ENCODE measurements at places on chromosomes 7 and 10.

DNA sequence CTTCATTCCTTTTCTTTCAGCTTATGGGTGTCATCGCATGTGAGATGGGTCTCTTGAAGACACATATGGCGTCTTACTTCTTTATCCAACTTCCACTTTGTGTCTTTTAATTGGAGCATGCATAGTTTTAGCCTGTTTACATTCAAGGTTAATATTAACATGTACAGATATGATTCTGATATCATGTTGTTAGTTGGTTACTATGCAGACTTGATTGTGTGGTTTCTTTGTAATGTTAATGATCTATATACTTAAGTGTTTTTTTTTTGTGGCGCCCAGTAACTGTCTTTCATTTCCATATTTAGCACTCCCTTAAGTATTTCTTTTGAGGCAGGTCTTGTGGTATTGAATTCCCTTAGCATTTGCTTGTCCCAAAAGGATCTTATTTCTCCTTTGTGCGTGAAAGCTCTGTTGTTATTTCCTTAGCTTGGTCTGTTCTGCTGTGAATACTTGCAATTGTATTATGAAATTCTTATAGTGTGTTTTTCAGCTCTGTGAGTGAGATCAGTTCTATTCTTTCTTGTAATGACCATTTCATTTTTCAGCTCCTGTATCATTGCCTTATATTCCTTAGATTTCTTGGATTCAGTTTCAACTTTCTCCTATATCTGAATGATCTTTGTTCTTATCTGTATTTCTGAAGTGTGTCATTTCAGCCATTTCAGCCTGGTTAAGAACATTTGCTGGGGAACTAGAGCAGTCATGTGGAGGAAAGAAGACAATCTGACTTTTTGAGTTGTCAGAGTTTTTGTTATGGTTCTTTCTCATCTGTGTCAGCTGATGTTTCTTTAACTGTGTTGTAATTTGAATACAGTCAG is 88.4 kb downstream of the ABCA13 start:
- DNase-seq = no peak

GRCh38 chr7:25597946-25598345 is 369.7 kb upstream of the NPVF start:
- no peak for DNase-seq

- DNase-seq = no peak
Measured at GRCh38 chr10:111974325-111974724, 209.2 kb downstream of the GPAM start.

- no peak for DNase-seq
Measured at GRCh38 chr7:26284995-26285632, 6.5 kb upstream of the SNX10 start.

GRCh38 chr7:29000717-29001076 is 42.6 kb upstream of the TRIL start:
- DNase-seq = no peak

- DNase-seq = no peak
Measured at GRCh38 chr7:97064972-97065587, 40.4 kb upstream of the DLX5 start.

DNA sequence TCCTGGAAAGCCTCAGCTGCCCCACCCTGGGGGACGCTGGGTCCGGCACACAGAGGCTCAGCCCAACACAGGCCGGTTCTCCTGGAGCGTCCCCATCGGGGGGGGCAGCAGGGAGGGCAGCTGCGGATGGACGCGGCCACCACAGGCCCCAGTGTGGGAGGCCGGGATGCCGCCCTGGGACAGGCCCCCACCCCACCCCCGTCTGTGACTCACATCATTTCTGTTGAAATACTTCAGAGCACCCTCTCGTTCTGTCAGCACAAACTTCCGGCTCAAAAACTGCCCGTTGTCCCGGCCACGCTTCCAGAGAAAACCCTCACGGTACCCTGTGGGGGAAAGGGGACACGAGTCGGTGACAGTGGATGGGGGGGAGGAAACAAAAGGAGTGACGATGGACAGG is 28.5 kb downstream of the GET4 start:
- DNase-seq = no peak

DNA sequence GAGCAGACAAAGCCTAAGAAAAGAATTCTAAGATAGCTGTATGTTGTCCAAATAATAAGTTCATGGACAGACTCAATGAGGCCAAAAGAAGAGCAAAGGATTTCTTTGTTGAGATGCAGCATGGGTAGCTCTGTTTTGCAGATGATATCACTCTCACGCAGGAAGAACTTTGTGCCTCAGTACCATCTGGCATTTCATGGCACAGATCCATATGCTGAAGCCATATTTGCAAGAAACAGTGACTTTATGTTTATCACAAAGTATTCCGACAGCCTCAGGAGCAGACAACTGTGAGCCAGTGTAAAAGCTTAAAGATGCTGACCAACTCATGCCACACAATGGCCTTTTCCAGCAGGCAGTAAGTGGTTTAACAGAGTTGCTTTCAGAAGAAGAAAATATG is 45.5 kb upstream of the RNF148 start:
- no peak for DNase-seq

GRCh38 chr10:132849546-132850031 is 63.6 kb upstream of the NKX6-2 start:
- no peak for DNase-seq

- no peak for DNase-seq
Measured at GRCh38 chr7:158683541-158683940, 21.1 kb downstream of the NCAPG2 start.

- DNase-seq = no peak
Measured at GRCh38 chr7:99624484-99624883, 7.7 kb downstream of the ZSCAN25 start.

DNA sequence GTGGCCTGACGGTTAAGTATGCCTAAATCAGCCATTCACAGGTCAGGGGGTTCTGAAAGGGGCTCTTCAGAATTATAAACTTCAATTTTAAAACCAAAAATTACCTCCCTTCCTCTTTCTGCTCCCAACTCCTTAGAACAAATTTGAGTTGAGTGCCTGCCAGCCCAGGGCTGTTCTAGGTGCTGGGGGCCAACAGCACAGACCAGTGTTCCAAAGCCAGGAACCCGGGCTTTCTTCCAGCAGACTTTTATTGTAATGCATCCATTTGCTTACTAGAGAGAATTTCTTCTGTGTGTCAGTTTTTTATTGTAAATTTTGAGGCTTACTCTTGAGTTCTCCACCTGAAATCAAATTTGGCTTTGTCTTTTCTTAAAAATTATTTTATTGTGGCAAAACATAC is 238.5 kb downstream of the CACNB2 start:
- no peak for DNase-seq

GRCh38 chr7:23106823-23107663 is 1.5 kb downstream of the KLHL7 start:
- DNase-seq = no peak

DNA sequence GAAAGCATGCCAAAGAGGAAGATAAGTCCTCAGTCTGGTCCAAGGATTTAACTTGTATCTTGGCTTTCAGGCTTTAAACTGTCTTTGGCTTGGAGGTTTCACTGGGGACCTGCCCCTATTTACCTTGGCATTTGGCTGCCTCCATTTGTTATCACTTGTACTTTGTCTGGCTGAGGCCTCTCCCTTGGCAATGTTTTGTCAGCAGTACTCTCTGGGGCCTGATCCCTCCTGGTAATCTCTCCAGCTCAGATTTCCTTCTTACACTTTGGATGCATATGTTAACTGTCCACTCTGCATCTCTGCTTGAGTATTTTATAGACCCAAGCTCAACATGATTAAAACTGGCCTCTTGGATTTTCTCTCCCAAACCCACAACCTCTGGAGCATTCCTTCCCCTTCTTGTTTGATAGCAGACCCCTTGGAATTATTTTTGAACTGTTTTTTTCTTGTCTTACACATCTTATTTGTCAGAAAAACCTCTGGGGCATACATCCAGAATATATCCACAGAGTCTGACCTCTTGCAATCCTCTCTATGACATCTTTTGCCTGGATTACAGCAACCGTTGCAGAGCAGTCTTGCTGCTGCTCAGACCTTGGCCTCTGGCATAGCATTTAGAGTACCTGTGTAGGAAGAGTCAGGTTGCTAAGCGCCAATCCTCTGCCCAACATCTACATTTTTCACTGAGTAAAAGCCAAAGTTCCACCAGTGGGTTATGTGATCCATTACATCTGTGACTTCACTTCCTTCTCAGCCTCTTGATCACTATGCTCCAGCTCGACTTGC is 35.2 kb downstream of the ZNF487 start:
- DNase-seq = no peak

Data from cortex of kidney (tissue), 1 donor.